ENCODE measurements at places on chromosomes 16 and 17.

DNA sequence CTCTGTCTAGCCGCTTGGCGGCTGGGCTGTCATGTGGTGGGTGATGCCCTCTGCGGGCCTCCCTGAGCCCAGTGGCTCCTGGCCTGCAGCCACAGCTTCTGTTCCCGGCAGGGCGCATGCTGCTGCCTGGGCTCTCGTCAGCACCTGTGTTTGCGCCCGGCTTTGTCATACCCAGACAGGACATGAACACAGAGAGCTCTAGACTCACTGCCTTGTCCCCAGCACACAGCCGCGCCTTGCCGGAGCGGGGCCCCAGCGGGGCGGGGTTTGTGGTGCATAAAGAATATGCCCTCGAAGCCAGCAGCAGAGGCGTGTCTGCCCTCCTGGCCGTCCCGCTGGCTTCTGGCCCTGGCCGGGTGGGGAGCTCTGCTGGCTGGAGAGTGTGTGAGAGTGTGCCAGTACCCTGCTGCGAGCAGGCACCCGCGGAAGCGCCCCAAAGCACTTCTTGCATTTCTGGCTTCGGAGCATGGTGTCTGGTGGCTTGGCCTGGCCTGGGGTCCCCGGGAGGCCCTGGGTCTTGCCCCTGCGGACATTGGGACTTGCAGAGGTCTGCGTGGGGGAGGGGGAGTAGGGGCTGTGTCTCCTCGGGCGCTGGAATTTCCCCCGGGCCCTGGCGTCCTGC, 14.4 kb downstream of the ASPSCR1 start:
- DNase-seq, result no peak

DNA sequence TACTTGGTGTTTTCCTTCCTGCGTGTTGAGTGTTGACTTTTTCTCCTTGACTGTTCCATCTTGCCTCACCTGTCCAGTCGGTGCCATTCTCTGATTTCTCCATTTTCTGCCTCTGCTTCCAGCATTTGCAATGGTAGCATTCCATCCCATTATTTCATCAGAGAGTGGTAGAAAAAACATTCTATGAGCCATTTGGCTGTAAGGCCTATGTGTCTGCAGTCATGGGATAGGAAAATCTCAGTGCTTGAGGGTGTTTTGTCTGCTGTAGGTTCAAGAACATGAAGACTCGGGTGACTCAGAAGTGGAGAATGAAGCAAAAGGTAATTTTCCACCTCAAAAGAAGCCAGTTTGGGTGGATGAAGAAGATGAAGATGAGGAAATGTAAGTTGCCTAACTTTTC, 2.7 kb downstream of the UTP18 start:
- DNase-seq, result no peak

DNA sequence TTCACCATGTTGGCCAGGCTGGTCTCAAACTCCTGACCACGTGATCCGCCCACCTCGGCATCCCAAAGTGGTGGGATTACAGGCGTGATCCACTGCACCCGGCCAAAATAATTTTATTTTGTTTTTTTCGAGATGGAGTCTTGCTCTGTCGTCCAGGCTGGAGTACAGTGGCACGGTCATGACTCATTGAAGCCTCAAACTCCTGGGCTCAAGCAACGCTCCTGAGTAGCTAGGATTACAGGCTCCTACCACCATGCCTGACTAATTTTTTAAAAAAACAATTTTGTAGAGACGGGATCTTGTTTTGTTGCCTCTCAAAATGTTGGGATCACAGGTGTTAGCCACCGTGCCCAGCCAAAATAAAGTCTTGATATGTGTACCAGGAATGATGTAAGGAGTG, 2.4 kb upstream of the TTLL6 start:
- DNase-seq, result no peak

DNA sequence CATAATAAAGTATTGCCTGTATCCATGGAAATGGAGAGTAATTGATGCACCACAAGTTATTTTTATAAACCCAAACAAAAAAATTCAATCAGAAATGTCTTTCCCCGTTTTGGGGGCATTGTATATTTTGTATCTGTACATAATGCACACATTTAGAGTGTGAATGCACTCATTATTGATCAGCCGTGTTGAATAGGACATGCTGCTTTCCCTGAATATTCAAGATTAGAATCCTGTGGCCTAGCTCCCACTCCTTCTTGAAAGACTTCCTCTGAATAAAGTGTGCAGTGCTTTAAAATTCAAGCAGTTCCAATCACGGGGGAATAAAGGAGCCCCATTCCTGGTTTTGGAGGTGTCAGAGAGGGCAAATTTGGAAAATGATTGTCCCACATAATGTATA, 103.8 kb upstream of the TOX3 start:
- no peak for DNase-seq

DNA sequence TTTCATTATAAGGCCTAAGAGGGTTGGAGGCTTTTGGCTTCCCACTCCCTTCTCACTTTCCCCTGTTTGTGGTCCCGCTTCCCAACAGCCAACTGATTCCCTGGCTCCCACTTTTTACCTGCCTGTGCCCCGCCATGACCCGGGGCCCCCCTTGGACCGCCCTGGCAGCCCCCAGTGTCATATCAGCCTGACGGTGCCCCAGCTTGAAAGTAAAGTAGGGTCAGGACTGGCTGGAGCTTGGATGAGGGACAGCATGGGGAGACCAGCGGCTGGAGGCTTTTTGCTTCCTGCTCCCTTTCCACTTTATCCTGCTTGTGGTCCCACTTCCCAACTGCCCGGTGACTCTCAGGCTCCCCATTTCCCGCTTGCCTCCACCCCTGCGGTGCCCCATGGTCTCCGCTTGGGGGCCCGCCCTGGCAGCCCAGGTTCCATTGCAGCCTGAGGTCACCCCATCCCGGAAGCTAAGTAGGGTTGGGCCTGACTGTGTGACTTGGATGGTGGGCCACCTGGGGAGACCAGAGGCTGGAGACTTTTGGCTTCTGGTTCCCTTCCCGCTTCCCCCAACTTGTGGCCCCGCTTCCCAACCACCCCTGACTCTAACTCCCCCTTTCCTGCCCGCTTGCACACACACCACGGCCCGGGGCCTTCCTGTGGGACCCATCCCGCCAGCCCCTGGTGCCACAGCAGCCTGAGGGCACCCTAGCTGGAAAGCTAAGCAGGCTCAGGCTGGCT, 2274.7 kb downstream of the TP53TG3F start:
- DNase-seq, result no peak

DNA sequence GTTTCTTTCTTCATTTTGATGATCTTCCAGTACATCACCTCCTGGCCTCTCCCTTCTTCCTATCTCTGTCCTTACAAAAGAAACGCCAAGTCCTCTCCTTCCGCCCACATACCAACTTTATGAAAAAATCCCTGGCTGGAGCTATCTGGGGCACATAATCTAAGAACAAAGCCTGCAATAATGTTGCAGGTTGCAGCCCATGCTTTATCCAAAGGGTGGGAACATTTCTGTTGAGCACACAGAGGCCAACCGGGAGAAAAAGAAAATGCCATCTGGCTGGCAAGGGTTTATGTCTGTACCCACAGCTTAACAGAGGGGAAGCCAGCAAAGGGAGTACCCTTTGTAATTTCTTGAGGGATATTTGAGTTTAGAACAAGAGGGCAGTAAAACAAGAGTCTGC, 409.6 kb downstream of the SOX9 start:
- no peak for DNase-seq

DNA sequence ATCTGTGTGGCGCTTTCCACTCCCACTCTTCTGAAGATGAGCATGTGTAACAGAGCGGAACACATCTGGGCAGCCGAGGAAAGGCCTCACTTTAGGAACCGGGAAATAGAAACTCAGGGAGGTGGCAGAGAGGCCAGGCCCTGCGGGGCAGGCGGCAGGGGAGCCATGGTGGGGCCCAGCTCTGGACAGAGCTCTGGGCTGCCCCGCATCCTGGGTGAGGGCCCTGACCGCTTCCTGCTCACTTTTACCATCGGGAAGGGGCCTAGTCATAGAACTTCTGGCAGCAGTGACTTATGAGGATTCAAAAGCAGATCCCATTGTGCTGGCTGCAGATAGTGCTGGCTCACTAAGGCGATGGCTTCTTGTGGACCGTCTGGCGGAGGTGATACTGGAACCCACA, 22.6 kb downstream of the COX4I1 start:
- DNase-seq, result no peak

DNA sequence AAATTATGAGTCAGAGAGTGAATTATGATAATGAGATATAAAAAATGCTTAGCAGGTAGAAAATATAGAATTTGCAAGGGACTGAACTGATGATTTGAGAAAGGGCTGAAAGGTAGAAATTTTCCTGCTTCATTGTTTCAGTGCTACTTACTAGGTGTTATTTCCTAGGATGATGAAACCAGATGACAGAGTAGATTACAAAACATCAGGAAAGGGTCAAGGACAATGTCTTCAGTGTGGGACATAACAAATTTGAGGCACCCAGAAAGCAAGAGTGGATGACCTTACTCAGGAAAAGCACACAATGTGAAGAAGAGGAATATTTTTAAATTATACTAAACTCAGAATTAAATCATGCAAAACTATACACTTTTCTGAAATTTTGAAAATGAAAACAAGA, 102.1 kb downstream of the SHCBP1 start:
- DNase-seq, result no peak
